ENCODE measurements at places on chromosomes 5 and 9.
A peak's percentile ranks its signal among the peaks of the same experiment; 100 is the strongest.

GRCh38 chr9:19947996-19948395, 159.2 kb upstream of the SLC24A2 start:
- DNase-seq = no peak

DNA sequence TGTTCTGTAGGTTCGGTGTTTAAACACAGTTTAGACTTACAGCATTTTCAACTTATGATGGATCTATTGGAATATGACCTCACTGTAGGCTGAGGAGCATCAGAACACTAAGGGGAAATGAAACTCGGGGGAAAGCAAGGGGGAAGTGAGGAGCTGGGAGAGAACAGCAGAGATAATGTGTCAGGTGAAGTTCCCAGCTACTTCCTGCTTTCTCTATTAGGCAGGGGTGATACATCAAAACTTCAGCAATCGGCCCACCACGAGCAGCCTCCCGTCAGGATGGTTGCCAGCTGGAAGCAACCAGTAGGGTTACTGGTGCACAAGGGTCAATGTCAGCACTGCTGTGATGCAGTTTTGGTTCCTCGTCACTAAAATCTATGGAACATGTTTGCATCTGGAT, 34.3 kb downstream of the FAT2 start:
- DNase-seq = no peak

DNA sequence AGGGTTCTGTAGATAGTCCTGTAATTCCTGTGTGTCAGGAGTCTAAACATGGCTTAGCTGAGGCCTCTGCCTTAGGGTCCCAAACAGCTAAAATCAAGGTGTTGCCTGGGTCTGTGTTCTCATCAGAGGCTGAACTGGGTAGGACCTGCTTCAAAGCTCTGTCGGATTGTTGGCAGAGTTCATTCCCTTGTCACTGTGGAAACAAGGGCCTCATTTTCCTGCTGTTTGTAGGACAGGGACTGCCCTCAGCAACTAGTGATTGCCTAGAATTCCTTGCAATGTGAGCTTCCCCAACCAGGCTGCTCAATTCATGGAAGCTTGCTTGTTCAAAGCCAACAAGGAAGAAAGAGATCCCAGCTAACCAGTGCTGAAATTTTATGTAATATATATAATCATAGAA, 283.2 kb downstream of the DNAH5 start:
- DNase-seq = no peak

- no peak for DNase-seq
Observed at GRCh38 chr5:179357031-179357430, 11.8 kb upstream of the ADAMTS2 start.

- DNase-seq = no peak
Observed at GRCh38 chr5:675111-675870, 17.9 kb downstream of the TPPP start.

DNA sequence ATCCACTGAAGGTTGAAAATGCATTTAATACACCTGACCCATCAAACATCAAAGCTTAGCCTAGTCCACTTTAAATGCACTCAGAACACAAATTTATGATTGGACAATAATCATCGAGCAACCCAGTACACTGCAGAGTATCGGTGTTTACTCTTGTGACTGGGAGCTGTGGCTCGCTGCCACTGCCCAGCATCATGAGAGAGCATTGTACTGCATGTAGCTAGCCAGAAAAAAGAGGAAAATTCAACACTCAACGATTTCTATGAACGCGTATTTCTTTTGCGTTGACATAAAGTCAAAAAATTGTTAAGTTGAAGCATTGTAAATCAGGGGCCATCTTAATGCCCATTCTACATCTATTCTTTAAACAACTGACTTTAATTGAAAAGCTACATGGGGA, 95.1 kb upstream of the CD180 start:
- no peak for DNase-seq

DNA sequence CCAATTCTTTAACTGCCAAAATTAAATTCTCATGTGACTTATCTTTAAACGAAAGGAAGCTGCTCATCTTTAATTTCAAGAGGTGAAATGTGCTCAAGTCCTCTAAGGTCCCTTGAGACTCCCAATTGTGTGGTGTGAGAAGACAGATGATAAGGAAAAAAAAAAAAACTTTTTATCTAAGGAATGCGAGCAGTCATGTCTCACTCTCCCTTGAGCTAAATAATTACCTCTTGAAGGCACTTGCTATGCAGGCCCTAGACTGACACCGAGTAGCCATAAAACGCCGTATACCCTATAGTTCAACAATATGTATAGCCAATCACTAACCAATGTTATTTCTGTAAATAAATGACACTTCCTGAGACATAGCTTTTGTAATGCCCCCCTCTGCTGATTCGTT, 1.5 kb upstream of the DTWD2 start:
- no peak for DNase-seq

- DNase-seq = no peak
Observed at GRCh38 chr5:130875656-130876055, 289.4 kb downstream of the HINT1 start.

DNA sequence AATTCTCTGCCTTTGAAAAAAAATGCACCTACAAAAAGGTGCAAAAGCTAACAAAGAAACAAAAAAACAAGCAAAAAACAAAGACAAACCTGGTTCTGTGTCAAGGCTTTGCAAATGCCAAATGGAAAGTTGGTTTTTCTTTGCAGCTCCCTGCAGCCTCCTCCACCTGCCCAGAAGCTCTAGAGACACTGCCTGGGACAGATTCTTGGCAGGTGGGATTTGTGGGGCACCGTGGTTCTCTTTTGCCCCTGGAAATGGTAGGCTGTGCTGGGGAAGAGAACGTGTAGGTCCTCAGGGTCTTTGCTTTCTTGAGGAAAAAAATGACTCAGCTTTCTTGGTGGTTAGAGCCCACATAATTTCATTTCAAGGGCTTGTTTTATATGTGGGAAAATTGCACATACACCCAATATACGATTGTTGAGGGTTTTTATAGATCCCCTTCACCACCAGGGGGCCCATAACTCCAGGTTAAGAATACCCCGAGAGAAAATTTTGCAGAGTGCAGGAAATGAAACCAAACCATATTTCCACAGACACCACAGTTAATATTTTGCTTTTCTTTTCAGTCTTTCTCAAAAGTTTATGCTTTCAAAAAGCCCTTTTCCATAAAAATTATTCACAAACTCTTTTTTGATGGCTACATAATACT, 58.7 kb downstream of the NXNL2 start:
- DNase-seq = peak; percentile 29

GRCh38 chr5:41334758-41335157, 121.4 kb upstream of the C6 start:
- DNase-seq = no peak

- DNase-seq = no peak
Observed at GRCh38 chr9:99633265-99633664, 188.4 kb upstream of the NR4A3 start.

- DNase-seq = no peak
Observed at GRCh38 chr5:7690557-7690956, 160.4 kb downstream of the CFAP90 start.

DNA sequence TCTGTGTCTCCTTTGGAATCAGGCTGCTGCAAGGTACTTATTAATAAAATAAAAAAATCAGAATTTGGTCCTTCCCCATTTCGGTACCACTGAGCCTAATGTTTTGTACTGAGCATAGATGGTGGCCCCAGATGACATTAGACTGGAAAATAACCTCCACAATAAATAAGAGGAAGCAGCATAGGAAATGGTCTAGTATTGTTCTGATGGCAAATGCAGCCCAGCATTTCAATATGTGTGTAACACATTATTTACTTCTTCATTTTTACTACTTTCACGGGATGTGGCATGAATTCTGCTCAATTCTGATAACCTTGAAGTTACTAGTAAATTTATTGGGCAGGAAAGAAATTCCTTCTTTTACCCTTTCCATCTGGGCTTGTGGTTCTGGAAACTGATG, 295.6 kb downstream of the ADGRV1 start:
- DNase-seq = no peak

DNA sequence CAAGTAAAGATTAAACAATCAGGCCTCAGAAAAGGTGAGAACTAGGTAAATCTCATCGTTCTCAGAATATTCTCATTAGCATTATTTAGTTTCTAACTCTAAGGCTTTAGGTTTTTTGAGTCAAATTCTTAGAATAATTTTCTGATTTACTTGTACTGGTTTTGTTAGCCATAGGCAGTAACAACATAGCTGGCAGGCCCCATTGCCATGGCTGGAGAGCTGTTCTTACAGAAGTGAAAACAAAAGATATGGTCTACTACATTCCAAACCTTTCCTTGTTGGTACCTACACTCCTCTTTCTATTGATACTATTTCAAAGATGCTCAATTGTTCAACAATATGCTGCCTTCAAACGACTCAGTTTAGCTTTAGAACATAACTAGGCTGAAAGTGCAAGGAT, 27.3 kb downstream of the IFNW1 start:
- DNase-seq = no peak

GRCh38 chr5:1315018-1315708, 20.3 kb upstream of the TERT start:
- no peak for DNase-seq

DNA sequence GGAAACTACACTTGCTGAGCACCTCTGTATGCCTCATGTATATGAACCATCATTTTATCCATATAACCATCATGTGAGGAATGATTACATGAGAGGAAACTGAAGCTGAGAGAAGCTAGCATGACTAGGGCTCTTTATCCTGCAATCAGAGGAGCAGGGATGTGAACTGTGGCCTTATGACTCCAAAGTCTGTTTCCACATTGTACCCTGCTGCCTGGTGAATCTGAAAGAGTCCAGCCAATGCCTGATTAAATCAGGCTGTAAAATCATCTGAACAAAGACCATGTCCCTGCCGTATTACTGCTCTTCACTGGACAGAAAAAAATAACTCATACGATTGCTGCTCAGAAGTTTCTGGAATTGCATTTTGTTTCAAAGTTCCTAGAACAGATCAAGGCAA, 67.0 kb downstream of the LPAR1 start:
- no peak for DNase-seq

- no peak for DNase-seq
Observed at GRCh38 chr9:69347607-69348006, 22.6 kb downstream of the ENTREP1 start.

DNA sequence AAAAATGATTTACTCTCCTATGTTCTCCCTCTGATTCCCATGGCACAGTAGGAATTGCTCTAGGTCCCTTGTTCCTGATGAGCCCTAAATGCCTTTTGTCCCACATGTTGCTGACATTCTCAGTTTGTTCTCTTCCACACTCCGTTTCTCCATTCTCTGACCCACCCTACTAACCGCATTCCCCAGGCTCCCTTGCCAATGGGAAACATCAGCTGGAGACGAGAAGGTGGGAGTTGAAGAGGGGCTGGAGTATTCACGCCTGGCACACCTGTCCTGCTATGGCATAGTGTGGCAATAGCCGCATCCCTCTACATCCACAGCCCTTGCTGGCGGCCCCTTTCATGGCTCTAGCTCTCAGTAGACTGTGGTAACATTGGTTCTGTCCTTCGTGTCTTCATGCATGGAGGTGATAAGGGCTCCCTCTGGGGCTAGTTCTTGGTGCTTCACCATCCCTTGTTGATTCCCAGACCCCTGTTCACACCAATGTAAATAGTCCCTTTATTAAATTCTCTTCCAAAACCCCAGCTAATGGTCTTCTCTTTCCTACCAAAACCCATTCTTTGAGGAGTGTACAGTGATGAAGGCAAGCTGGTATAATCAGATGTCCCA, 16.4 kb upstream of the ARL15 start:
- no peak for DNase-seq

GRCh38 chr5:67287510-67288268, 91.1 kb upstream of the CD180 start:
- peak; percentile 29 for DNase-seq

GRCh38 chr5:63128018-63128417, 549.4 kb downstream of the LRRC70 start:
- DNase-seq = no peak

- DNase-seq = no peak
Observed at GRCh38 chr9:16417749-16418148, 452.7 kb downstream of the BNC2 start.

Measured in NCI-H69 (cell line).